NCI-H524 (cell line): ENCODE measurements at places on chromosomes 13 and 19.

DNA sequence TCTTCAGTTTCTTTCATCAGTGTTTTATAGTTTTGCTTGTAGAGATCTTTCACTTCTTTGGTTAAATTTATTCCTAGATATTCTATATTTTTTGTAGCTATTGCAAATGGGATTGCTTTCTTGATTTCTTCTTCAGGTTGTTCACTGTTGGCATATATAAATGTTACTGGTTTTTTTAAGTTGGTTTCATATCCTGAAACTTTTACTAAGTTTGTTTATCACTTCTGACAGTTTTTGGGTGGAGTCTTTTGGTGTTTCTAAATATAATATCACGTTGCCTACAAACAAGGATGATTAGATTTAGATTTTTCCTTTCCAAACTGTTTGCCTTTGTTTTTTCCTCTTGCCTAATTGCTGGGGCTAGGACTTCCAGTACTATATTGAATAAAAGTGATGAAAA is 109.7 kb downstream of the PAN3 start:
- DNase-seq, result no peak

- DNase-seq, result no peak
These were observed 217.0 kb upstream of the PRR20A start for GRCh38 chr13:56923626-56924140.

DNA sequence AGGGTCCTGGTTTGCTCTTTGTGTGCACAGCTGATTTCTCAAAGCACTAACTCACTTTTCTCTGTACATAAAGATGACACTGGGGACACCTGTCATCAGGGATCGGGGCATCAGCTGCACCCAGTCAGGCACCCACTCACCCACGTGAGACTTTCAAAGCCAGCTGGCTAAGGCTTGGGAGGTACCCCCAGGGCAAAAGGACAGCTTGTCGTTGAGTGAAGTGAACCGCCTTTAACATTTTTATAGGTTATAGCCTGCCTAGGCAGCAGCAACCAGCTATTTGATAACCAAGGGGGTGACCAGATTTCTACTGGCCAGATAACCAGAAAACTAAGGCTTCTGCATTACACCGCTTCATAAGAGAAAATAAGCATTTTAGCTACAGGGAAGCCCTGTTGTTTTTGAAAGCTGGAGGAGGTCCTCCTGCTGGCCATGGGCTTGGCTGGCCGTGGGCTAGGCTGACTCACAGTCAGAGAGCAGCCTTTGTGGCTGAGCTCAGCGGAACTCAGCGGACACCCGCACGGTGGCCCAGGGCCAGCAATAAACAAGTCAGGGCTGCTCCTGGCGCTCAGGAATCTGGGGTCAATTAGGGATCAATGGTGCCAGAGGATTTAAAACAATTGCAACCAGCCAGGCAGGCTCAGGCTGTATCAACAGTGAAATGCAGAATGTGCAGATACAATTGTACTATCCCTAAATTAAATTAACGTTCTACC is 57.1 kb downstream of the ALOX5AP start:
- peak; percentile 70 for DNase-seq

GRCh38 chr13:73412933-73413332 is 354.1 kb downstream of the KLF5 start:
- no peak for DNase-seq

DNA sequence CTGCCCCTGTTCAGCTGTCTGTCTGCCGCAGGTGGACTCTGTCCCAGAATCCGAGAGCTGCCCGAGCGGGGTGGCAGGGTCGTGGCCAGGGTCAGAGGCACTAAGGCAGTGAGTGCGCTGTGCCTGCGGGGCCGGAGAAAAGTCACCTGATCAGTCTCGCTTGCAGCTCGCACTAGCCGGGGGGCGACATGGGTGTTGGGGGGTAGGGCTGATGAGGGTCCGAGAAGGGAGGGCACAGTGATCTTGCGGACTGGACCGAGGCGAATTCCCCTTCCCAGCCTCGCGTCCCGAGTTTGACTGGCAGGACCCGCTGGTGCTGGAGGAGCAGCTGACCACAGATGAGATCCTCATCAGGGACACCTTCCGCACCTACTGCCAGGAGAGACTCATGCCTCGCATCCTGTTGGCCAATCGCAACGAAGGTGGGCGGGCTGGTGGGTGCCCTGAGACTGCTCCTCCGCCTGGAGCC is 627 bp downstream of the GCDH start:
- DNase-seq, result no peak

DNA sequence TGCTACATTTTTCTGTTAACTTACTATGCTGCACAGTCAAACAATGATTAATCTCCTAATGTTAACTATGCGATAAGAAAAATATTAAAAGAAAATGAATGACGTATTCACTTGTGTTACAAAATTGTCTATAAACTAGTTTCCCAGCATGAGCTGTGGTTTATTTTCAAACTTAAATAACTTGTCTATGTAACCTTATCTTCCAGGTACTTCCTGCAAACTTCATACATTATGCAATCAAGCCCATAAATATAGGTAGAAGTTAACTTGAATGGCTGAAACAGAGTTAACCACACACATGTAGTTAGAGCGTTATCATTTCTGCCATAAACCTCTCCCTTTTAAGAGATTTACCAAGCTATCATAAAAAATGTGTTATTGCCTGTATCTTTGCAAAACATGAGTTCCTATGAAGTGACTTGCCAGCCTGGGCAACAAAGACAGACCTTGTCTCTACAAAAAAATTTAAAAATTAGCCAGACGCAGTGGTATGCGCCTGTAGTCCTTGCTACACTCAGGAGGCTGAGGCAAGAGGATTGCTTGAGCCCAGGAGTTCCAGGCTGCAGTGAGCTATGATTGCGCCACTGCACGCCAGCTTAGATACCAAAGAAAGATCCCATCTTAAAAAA is 17.7 kb upstream of the KLF5 start:
- DNase-seq, result no peak

GRCh38 chr19:21210037-21210621 is 68.3 kb downstream of the ZNF431 start:
- DNase-seq, result no peak

GRCh38 chr19:47523473-47523872 is 8.6 kb upstream of the NAPA start:
- DNase-seq, result no peak

GRCh38 chr13:114257014-114257413 is 22.3 kb downstream of the CDC16 start:
- DNase-seq, result no peak

DNA sequence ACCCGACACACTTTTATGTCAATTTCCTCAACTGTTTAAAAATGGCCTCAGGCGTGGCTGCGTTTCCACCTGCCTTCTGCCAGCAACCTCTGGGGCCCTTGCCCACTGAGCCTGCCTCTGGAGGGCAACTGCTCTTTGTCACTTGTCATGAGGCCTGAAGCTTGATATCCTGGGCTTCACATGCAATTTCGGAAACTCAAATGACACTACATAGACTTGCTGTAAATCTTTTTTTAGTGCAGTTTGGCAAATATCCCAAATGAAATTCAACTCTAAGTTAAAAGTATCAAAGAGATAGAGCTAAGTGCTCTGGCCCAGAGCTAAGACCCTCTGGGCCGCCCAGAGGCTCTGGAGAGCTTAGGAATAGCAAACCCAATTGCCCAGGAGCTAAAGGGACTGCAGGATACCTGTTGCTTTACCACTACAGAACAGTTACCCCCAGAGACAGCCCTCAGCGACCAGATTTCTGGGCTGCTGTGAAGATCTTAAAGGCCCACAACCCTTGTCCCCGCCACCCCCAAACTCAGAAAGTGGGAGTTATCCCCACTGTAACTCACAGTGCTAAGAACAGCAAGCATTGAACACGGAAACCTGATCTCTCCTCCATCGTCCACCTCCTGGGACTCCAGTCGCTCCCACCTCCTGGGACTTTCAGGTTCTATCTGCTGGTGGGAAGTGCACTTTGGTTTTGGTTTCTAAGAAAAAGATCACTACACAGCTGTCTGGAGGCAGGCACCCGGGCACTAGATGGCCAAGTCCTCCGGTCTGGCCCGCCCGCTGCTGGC is 19.4 kb downstream of the GJA3 start:
- DNase-seq, result no peak

DNA sequence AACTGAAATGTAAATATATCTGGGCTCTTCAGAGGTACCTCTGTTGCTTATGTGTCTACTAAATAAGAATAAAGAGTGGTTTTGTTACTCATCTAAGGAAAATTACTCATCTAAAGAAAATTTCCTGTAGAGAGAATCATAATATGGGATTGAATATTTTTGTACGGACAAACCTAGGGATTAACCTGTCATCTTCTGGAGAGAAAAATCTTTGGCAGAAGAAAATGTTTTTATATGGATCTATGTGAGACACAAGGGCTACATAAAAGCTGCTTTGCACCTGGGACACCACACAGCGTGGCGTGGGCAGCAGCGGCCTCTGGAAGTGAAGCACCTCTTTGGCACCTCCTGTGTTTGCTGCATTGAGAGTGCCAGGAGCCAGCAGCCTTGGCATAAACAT is 242.9 kb upstream of the DACH1 start:
- no peak for DNase-seq

- DNase-seq, result no peak
These were observed 146.2 kb downstream of the ABCC4 start for GRCh38 chr13:95155093-95155492.

- DNase-seq, result peak; percentile 72
These were observed 1.7 kb downstream of the GTF3A start for GRCh38 chr13:27425918-27426630.

DNA sequence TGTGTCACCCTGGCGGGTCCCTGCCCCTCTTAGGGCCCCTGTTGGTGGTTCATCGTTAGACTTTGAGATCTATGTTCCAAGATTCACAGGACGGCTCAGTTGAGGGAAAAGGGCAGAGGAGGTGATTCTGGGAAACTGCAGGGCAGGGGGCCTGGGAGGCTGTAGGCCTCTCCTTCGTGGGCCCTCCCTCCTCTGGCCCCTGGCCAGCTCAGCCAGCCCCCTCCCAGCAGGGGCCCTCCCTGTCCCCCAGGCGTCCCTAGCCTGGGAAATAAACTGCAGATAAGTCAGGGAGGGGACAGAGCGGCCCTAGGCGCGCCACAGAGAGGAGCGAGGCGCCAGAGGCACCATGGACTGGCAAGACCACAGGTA is 6.5 kb downstream of the HIF3A start:
- DNase-seq, result no peak

DNA sequence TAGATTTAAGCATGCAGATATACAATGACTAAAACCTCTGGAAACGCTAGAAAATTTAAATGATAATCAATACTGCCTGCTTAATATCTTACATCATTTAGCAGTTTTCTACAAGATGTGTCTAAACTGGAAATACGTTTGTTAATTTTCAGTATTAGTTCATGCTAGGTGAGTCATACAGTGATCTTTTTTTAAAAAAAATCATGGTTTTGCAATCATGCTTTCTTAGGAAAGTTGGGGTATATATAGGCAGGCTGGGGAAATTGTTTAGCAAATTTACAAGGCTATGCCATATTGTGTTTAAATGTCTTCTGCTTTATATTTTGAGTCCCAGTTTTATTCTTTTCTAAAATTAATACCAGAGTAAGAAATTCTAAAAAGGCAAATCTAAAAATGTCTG is 245.4 kb upstream of the SPRY2 start:
- no peak for DNase-seq

- DNase-seq, result no peak
These were observed 13.1 kb downstream of the NOP53 start for GRCh38 chr19:47758443-47758804.

DNA sequence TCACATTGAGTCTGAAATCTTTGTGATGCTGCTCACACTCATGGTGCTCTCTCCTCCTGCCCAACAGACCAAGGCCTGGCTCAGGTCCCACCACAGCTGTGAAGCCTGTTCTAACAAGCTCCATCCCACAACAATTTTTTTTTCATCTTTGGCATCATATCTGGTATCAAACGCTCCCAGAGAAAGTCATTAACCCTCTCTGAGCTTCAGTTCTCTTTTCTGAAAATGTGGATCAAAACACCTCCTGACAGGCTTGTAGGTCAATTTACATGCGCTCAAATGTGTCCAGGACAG is 224.4 kb downstream of the LACC1 start:
- no peak for DNase-seq

DNA sequence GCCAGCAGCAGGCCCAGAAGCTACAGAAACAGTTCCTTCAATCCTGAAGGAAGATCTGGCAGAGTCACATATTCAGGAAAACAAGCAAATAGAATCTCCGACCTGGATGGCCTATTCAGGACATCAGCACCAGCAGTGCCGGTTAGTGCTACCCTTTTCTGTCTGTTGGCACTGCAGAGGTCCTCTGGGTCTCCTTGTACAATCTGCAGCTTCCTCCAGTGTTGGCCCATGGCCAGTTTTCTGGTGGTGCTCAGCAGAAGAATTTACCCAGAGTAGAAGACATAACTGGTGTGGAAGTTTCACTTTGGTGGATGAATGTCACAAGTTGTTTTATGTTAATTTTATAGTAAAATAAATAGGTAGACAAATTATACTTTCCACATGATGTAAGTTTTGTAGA is 498.1 kb downstream of the COG6 start:
- no peak for DNase-seq

DNA sequence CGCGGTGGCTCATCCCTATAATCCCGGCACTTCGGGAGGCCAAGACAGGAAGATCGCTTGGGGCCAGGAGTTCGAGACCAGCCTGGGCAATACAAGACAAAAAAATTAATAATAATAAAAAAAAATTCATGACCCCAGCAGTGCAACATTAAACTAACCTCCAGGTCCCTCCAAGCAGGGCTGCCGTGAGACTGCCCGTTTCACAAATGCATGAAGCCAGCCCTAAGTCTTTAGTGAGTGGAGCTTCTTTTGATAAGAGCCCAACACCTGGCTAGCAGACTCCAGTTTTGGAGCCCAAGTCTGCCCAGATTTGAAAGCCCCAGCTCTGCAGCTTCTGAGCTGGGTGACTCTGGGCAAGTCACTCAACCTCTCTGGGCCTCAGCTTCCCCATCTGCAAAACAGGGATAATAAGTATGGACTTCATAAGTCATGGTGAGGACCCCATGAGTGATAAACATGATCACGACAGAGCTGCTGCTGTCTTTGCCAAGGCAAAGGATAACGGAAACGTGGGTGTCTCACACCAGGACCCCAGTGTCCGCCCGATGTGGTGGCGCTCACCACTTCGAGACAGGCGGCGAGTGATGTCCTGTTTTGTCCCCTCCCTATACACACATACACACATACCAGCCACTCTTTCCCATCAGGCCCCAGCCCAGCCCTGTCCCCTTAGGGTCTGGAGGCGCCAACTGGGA is 38.4 kb upstream of the NANOS3 start:
- DNase-seq, result no peak

GRCh38 chr13:23516190-23516589 is 54.0 kb upstream of the TNFRSF19 start:
- no peak for DNase-seq

GRCh38 chr13:75544681-75545330 is 4.8 kb upstream of the UCHL3 start:
- no peak for DNase-seq

GRCh38 chr13:50539791-50540530 is 303.5 kb downstream of the DLEU7 start:
- DNase-seq, result no peak

DNA sequence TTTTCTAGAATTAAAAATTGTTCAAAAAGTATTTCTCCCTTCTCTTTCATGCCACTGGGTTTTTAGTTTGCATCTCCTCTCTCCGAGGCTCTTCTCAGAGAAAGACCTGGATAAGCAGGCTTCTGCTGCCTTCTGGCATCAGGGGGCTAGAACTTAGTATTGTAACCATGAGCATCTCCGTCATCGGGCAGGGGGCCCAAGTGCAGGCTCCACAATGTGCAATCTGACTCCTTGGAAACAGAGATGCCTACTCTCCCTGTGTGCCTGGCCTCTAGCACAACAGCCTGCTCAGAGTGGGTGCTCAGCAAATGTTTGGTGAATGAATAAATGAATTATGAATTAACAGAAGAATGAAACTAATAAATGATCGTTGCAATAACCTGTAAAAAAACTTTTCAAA is 45.6 kb upstream of the MTIF3 start:
- DNase-seq, result no peak
